ENCODE measurements at places on chromosomes 2 and 18.

DNA sequence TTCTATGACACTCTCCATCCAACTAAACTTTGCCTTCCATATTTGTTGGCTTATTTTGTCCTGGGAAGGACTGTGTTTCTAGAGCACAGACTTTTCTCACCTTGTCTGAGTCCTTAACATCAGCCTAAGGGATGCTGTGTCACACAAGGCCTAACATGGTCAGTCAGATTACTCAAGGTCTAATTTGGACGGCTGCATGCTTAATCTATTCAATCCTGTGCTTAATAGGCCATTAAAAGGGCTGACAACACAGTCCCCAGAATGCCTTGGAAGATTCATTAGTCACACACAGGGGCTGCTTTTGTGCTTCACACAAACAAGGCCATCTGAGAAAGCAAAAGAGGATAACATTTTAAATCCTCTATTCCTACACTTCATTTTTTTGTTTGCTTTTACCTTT, 84.0 kb downstream of the DYNAP start:
- no peak for DNase-seq

DNA sequence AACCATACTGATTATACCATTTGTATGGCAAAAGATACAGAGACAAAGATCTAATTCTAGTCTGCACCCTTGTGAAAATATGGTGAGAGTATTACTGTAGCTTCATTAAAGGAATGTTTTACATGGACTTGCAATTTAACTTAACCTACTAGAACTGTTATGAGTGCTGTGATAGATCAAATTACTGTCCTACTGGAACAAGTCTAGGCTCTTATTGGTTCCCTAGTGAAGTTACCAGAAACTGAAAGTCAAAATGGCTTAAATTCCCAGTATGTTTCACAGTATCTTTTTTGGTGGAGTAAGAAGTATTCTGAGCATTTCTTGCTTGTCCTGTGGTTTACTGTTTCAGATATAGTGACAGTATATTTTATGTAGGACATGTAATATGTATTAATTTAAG, 3.8 kb upstream of the TBR1 start:
- DNase-seq: no peak

DNA sequence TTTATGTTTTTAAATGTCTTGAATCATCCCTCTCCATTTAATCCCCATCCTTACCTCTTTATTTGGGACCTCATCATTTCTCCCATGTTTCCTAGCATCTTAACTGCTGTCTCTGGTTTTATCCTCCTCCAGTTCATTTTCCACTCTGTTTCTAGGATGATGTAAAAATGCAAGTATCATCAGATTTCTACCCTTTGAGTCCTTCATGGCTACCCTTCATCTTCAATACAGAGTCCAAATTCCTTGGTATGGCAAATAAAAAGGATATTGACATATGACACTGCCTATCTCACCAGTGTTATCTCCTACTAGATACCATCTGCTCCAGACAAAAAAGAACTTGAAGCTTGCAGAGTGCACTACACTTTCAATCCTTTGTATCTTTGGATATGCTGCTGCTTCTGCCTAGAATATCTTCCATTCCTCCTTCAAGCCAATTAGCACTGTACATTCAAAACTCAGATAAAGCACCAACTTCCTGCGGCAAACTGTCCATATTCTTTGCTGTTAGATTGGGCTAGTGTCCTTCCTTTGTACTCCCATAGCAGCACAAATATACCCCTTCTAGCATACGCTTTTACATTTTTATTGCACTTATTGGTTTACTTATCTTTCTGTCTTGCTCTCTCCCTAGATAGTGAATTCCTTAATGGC, 24.6 kb upstream of the TLK1 start:
- DNase-seq: no peak

GRCh38 chr2:54329482-54330161, 73.6 kb upstream of the TSPYL6 start:
- DNase-seq: no peak

- no peak for DNase-seq
Observed at GRCh38 chr2:119531292-119531691, 7.0 kb upstream of the SCTR start.

DNA sequence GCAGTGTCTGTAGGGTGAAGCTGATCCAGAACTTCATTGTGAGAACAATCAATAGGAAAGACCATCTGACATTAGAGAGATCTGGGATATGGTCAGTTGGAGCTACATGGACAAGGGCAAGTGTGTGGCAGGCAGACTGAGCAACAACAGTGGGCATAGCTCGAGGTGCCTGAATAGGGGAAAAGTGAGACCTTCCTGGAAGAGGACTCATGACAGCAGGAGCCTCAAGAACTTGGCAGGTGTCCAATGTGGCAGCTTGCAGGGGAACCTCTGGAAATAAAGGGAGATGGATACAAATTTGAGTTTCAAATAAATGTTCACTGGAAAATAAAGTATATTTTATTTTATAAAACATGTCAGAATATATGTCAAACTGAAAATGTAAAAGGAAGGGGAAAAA, 117.9 kb downstream of the TANC1 start:
- DNase-seq: no peak

DNA sequence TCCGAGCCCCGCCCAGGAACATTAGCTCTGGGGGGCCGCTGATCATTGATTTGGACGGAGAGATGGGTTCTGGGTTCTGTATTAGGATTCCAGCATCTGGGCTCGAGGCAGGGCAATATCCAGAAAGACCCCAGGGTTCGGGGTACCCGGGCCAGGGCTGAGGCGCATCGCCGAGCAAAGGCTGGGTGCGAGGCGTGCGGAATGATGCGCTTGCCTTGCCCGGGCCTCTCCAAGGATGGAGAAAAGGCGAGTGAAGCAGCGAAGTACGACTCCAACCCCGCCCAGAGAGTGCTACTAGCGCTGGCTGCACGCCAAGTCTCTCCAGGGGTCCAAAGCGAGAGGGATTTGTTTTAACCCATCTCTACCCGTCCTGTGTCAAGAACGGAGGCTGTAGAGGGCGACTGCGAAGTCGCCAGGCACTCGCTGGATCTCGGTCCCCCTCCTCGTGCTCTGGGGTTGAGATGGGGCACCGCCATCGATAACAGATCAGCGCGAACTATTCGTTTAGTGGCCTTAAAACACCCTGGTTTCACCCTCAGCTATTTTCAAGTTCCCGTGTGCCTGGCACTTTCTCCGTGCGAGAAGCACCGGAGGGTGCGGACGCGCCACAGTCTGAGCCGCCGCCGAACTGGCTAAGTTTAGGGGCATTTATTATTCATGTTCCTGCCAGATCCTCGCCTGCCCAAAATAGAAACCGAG, 1.9 kb downstream of the ADCYAP1 start:
- DNase-seq: no peak

- DNase-seq: no peak
Observed at GRCh38 chr2:27148801-27149439, at the start of gene TCF23. Gene TCF23, plus strand, starts transcription at chr2:27149004. Its CDS starts 130 bp downstream, at chr2:27149134.

DNA sequence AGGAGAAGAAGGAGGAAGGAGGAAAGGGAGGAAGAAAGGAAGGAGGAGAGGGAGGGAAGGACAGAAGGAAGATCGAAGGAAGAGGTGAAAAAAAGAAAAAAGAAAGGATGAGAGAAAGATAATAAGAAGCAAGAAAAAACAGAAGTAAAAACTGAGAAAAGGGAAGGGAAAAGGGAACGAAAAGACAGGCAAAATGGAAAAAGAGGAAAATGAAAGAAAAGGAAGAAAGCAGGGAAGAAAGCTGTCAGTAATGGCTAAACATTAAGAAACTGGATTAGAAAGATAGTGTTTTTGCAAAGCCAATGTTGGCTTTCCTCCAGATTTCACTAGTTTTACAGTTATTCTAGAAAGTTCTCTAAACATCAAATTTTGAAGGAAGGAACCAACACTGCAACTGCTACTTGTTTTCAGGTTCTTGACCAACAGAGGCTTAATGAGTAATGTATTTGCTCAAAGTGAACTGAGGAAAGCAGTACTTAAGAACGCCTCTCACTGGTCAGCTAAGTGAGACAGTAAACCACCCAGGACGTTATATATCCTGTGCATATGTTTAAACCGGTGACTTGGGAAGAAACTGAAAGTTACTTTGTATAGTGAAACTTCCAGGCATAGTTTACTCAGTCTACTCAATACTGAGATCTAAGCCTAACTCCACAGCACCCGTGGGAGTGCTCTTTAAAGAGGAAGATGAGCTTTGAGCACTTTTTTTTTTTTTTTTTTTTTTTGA, 286.2 kb upstream of the TRIB2 start:
- no peak for DNase-seq

DNA sequence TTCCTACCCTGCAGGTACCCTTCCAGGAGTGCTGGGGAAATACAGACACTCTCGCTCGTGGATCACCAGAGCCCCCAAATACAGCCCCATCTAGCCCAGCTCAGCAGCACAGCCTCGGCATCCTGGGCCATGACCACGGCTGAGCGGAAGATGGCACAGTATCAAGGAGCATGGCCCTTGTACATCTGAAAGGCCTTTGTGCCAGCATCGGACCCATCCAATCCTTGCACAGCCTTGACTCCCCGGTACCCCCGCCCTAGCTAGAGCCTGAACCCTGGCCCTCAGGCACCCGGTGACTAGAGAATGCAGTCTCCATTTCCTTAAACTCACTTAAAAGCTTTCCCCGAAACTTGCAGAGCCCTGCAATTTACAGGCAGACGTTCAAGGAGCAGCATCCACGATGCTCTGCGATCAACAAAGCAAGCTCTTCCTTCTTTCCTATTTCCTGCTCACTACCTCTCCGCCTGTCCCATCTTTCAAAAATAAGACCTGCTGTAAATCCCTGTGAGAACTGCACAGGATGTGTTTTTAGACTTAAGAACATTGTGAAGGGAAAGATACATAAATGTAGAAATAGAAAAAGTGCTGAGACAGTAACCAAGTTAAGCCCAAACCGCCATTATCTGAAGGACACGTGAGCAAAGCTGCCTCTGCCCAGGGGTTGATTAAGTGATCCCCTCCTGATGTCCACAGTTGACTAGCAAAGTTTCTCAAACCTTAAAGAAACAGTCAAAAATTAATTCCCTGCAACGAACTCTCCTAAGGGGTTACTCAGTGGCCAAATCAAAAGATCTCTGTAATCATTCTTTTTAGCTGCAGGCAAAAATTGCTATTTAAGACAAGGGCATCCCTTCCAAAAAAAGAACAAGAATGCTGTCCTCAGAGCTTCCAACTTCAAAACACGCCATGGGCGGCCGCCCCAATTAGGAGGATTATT, 48.5 kb downstream of the ZNF516 start:
- no peak for DNase-seq

DNA sequence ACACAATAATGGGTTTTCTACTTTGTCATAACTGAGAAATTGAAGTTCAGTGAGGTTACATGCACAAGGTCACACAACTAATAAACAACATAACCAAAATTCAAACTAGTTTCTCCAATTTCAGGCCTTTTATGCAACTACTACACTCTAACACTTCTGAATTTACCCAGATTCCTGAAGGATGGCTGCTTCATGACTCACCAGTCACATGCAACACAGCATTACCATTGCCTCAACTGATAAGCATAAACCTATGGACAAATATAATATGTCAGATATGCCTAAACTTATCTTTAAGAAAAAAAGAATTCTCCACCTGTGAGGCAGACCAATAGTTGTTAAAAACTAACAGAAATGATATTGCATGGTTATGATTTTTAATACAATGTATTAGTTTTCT, 586.5 kb upstream of the SLC8A1 start:
- DNase-seq: no peak

DNA sequence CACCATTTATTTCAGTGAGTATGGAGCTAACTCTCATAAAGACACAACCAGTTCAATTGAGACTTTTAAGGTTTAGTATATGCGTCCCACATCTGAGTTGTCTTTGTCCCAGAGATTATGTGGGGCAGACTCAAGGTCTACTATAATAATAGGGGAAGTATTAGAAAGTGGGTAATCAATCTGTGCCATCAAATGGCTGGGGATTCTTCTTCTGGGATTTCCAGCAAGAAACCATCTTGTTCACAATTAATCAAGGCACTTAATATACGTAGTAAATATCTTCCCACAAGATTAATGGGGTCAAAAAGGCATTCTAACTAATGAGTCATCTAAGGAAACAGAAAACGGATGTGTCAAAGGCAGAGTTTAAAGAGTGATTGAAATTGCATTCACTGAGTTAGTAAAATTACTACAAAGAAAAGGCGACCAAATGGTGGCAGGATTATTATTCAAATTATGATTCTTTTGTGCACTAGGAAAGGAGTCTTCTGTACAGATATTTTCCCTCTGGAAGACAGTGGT, 179.8 kb upstream of the REG3G start:
- DNase-seq: no peak

DNA sequence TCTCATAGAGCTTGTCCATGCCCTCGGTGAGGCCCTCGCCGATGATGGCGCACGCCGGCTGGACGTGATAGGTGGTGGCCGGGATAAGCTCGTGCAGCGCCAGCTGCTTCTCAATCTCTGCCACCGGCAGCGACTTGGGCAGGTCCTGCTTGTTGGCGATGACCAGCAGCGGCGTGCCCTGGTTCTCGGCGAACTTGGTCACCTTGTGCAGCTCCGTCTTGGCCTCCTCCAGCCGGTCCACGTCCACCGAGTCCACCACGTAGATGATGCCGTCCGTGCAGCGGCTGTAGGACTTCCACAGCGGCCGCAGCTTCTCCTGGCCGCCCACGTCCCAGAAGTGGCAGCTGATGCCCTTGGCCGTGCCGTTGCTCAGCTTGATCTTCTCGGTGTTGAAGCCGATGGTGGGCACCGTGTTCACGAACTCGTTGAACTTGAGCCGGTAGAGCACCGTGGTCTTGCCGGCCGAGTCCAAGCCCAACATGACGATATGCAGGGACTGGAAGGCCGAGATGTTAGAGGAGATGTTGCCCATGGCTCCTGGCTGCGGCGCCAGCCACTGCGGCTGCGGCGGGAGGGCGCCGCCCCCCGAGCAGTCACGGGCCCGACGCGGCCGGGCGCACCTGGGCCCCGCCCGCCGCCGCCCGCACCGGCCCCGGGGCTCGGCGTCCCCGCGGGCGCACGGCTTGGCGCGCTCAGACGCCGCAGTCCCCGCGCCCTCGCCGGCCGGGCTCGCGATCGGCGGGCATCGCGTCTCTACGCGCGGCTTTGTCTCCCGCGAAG, 636 bp downstream of the ARL4C start:
- peak; percentile 45 for DNase-seq

DNA sequence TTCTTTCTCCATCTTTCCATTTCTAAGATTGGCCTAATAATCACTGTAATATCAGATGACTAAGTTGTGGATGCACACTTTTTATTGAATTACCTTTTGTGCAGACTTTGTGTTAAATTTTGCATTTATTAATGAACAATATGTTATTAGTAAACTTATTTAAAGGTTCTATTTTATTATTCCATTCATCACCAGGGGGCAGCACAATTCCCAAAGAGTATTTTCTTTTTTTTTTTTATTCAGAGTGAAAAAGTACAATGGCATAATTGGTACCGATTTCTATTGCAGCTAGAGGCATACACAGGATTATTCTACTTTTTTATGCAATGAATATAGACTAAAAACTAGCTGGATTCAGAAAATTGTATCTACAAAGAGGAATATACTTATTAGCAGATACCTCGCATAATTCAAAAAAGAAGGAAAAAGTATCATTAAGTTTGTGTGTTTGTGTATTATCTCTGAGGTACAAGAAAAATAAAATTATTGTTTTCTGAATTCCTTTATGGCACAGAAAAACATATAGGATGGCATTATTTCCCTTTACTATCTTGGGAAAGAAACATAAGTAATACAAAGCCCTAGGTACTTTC, 390.6 kb downstream of the ERBB4 start:
- DNase-seq: no peak

- no peak for DNase-seq
Observed at GRCh38 chr2:158841850-158842249, 46.7 kb downstream of the DAPL1 start.

All from activated CD4-positive, CD25-positive, alpha-beta regulatory T cell (primary cell).